ENCODE measurements at places on chromosomes 1 and 21.
A peak's percentile ranks its signal among the peaks of the same experiment; 100 is the strongest.

GRCh38 chr1:37423810-37424209, 50.6 kb upstream of the ZC3H12A start:
- peak; percentile 56 for DNase-seq

GRCh38 chr21:35509001-35509704, 460.1 kb upstream of the RUNX1 start:
- DNase-seq: no peak

DNA sequence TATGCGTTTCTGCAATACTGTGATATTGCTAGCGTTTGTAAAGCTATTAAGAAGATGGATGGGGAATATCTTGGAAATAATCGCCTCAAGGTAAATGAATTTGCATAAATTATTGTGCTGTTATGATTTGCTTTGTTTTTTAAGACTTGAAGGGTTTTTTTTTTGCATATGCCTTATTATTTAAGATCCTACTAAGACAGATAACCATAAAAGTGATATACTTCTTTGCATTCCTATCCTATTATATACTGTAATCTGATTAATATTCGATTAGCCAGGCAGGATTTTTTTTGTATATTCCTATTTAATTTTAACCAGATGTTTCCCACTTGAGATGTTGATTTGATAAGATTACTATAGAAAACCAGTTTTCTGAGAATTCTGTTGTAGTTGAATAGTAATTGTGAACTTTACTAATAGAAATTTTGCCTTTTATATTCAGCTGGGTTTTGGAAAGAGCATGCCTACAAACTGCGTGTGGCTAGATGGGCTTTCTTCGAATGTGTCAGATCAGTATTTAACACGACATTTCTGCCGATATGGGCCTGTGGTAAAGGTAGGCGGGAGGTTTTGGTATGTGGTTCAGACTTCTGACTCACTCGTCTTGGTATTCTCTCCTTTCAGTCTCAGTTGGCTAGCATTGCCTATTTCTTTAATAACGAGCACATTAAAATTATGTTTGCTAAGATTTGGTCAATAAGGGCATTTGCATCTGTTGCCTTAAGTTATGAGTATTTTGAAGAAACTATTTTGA, 56.8 kb downstream of the ZBTB17 start:
- peak; percentile 18 for DNase-seq

GRCh38 chr1:6419397-6419803, 319 bp downstream of the HES2 start:
- no peak for DNase-seq

GRCh38 chr1:78715181-78715661, 65.6 kb downstream of the IFI44 start:
- no peak for DNase-seq

DNA sequence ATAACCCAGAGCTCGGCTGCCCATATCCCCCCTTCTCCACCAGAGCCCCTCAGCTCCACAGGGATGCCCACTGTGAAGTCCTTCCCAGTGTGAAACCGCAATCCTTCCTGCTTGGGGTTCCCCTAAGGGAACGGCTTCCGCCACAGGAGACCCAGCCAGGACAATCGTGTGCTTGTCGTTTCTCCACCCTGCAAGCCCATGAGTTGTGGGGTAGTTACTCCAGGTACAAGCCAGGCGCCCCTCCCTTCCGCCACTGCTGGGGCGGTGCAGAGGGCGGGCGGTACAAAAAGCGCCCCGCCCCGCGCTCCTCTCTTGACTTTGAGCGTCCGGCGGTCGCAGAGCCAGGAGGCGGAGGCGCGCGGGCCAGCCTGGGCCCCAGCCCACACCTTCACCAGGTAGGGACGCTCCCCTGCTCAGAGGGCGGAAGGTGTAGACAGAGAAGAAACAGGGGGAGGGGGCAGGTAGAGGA, at the start of gene TINAGL1:
TSS of gene TINAGL1 (plus strand) at position 315 of the 469 bp plus-strand sequence. CDS start 634 bp downstream, outside the sequence.
- DNase-seq: no peak

DNA sequence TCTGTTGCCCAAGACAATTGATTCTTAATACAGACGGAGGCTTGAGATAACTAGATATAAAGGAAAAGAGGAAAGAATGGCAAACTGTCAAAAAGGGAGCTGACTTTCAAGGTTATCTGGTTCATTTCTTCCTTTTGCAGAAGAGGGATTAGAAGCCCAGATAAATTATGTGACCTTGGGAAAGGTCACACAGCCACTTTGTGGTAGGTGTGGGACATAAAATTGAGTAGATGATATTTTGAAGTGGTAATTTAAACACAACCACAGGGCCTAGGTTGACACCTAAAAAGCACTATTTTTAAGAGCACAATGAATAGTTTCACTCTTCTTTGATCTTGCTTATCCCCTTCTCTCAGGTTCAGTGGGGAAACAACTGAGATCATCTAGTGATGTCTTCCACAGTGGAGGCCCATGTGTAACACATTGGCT, 16.9 kb upstream of the KIAA0040 start:
- no peak for DNase-seq

GRCh38 chr1:40973912-40974311, 5.6 kb upstream of the CTPS1 start:
- DNase-seq: no peak

All from NCI-H1048 (cell line).